CD4-positive, alpha-beta memory T cell (primary cell): ENCODE measurements at places on chromosomes 7 and 10. TPM values are rescaled to one million over a fixed set of nuclear protein-coding genes. Genes with fewer than 3 reads are reported as not detected.

DNA sequence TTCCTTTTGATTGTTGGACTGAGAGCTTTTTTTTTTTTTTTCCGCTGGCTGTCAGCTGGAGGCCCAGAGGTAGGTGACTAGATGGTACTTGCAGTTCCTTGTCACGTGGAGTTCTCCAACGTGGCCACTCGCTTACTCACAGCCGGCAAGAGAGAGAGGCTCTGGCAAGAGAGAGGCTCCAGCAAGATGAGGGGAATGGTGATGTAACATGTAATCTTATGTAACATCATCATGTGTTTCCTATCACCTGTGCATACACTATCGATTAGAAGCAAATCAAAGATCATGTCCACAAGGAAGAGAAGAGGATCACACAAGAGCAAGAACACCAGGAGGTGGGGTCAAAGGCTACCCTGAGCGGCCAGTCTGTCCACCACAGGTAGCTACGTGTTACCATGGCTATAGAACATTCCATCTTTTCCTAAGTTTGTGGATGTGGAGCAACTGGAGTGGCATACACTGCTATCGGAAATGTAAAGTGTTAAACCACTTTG, 4.0 kb upstream of the BORCS7 start:
- no peak for DNase-seq
- no peaks in the 10 kb centered on the region for H3K27me3 ChIP-seq
- peaks cover 2% of the 10 kb centered on the region for H3K4me1 ChIP-seq

DNA sequence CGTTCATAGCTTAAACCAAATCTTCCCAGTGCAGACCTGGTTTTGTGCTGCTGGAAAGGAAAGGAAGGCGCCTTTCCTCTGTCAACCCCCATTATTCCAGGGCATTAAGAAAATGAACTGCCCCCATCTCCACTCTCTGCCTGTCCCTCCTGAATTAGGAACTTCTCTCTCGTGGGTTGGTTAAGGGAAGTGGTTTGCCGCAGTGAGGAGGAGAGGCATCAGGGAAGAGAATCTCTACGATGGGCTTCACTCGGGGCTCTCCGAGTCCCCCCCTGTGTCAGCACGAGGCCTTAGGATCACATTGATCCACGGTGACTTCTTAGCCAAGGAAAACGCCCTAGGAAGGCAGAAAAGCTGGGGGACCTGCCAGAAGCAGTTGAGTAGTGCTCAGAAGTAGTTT, 53.9 kb upstream of the LYZL2 start:
- no peak overlapping the region for H3K4me3 ChIP-seq

DNA sequence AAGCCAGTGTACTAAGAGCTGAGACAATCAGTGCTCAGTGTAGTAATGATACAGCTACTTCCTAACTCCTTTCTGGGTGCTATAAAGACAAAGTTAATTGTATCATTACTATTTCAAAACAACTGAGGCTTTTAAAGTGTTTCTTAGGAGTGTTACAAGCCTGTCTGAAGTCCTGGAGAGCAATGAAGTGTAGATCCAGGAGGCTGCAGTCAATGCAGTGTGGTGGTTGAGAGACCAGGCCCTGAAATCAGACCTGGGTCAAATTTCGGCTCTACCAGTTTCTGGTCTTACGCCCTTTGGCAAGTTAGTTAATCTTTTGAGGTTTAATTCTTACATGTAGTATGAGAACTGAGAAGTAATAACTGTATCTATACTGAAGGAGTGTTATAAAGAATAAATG, 387.0 kb downstream of the SDK1 start:
- H3K4me3 ChIP-seq = no peak overlapping the region
- no peaks in the 10 kb centered on the region for H3K36me3 ChIP-seq
- DNase-seq = no peak
- H3K4me1 ChIP-seq = no peaks in the 10 kb centered on the region
- no peak overlapping the region for H3K27ac ChIP-seq

DNA sequence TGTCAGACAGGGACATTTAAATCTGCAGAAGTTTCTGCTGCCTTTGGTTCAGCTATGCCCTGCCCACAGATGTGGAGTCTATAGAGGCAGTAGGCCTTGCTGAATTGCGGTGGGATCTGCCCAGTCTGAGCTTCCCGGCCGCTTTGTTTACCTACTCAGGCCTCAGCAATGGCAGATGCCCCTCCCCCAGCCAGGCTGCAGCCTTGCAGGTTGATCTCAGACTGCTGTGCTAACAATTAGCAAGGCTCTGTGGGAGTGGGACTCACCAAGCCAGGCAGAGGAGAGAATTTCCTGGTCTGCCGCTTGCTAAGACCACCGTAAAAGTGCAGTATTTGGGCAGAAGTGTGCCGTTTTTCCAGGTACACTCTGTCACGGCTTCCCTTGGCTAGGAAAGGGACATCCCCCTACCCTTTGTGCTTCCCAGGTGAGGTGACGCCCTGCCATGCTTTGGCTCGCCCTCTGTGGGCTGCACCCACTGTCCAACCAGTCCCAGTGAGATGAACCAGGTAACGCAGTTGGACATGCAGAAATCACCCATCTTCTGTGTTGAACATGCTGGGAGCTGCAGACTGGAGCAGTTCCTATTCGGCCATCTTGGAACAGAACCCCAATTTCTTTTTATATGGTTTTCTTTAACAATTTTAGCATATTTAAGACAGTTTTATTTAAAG, 28.4 kb upstream of the VWDE start:
- H3K27ac ChIP-seq = no peak overlapping the region
- no peaks in the 10 kb centered on the region for H3K36me3 ChIP-seq
- H3K4me1 ChIP-seq = no peaks in the 10 kb centered on the region
- DNase-seq = no peak
- H3K4me3 ChIP-seq = no peak overlapping the region
- H3K27me3 ChIP-seq = no peaks in the 10 kb centered on the region

DNA sequence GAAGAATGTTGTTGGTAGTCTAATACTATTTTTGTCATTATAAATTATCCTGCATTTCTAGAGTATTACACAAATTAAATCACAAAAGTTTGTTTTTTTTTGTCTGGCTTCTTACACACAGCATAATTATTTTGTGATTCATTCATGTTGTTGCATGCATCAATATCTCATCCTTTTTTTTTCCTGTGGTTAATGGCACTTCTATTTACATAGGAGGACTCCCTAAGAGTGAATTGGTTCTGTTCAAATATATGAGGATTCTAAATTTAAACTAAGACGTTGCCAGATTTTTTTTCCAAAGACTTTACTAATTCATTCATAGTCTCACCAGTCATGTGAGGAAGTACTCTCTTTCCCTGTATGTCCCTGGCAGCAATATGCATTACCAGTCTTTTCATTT, 303.3 kb downstream of the GPR37 start:
- no peaks in the 10 kb centered on the region for H3K36me3 ChIP-seq
- H3K4me1 ChIP-seq = no peaks in the 10 kb centered on the region
- no peaks in the 10 kb centered on the region for H3K27me3 ChIP-seq
- H3K27ac ChIP-seq = no peak overlapping the region
- H3K4me3 ChIP-seq = no peak overlapping the region
- DNase-seq = no peak

The PRF1 gene
- polyA plus RNA-seq = 65.0 TPM
